ENCODE measurements at places on chromosomes 1 and 21. TPM values are rescaled to one million over a fixed set of nuclear protein-coding genes. Genes with fewer than 3 reads are reported as not detected.

Gene SLFNL1
- 0.15 TPM for total RNA-seq

DNA sequence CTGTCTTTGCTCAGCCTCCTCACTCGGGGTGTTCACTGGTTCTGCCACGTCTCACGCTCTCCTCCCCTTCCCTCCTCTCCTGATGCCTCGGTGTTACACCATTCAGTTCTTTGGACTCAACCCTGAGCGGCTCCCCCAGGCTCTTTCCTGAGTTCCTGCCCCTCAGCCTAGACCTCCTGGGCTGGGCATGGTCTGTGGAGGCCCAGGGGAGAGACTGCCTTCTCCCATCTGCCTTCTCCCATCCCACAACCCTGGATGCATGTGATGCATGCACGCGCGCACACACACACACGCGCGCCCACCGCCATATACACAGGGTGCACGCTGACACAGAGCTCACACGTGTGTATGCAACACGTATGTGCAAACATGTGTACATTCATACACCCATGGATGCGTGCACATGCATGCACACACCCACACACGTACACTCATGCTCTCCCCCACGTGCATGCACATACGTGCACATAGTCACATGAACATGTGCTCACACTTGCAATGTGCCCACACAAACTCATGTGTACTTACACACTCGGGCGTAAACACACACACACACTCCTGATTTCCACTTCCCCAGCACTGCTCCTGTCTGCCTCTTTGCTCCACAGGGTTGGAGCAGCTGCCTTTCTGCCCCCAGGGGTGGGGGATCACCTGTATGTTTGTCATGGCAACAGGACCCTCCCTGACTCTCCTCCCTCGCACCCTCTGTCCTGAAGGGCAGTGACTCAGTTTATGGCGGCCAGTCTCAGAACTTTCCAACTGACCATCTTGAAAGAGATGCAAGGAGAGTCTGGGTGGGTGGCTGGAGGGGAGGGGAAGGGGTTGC, 59.0 kb downstream of the HUNK start:
- no peaks in the 10 kb centered on the region for H3K36me3 ChIP-seq
- no peak overlapping the region for H3K27ac ChIP-seq
- H3K4me1 ChIP-seq, result no peaks in the 10 kb centered on the region

DNA sequence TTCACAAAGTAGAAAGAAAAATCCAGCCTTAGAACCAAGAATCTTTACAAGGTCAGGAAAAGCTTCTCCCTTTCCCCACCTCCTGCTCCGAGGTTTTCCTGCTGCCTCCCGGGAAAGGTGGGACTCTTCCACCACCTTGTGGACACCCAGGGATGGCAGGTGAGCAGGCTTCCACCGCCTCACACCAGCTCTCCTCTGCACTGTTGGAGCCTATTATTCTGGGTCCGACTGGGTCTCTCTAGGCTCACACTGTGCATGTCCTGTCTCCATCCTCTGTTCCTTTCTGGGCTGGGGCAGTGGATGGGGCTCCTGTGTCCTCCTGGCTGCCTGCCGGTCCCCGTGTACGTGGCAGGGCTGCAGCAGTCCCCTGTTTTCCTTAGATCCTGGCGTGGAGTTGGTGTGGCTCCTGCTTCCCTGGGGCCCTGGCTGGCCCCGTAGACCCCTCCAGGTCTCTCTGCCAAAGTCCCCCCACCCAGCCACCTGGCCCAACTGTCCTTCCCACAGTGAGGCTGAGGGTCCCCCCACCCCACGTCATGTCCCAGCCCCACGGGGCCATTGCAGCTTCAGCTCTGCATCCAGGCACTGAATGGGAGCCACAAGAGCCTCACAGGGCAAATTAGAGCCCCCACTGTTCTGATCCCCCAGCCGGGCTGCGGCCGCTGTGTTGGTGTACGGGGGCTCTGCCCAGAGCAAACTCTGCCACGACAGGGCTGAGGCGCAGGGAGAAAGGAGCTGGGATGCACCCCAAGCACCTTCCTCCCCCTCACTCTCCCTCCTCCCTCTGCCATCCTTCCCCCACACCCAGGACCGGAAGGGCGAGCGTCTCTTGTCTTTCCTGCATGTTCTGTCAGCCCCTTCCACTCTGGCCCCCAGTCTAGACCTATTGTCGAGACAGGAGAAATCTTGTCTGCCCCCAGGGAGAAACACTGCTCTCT, 3.3 kb upstream of the SLC45A1 start:
- DNase-seq, result peak; percentile 83
- H3K36me3 ChIP-seq, result no peaks in the 10 kb centered on the region
- H3K27me3 ChIP-seq, result no peaks in the 10 kb centered on the region
- H3K27ac ChIP-seq, result no peak overlapping the region
- H3K4me1 ChIP-seq, result peaks cover 7% of the 10 kb centered on the region

DNA sequence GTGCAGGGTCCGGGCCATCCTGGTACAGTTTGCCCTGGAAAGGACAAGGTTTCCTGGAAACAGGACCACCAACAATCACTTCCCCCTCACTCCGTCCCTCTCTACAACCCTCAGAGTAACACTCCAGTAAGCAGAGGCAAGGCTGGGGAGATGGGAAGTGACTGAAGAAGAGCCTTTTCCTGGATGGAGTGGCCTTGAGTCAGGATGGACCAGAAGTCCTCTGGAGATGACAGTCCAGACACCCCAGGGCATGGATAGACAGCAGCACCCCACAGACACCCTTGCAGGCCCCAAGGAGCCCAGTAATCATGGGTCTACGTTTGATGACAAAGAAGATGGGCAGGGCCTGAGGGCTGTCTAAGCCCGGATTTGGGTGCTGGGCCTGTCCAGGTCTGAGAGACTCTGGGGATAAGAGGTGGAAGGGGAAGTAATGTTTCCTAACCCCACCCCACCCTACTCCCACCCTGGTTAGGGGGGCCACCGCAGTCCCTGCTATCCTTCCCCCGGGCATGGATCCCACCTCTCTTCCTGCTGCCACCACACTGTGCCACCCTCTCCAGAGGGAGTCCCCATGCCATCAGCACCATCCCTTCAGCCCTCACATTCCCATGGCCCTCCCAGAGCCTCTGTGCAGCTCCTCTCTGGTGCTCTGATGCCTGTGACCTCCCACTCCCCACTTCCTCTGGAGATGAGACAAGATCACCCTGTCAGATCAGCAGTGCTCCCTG, 7.2 kb upstream of the S100A8 start:
- no peaks in the 10 kb centered on the region for H3K4me1 ChIP-seq
- no peaks in the 10 kb centered on the region for H3K27me3 ChIP-seq
- no peak for DNase-seq
- H3K27ac ChIP-seq, result no peak overlapping the region

Gene PSMB2
- 66.7 TPM for total RNA-seq

- no peaks in the 10 kb centered on the region for H3K36me3 ChIP-seq
- H3K27ac ChIP-seq, result no peak overlapping the region
- no peak overlapping the region for H3K4me3 ChIP-seq
Measured at GRCh38 chr1:228898582-228898992, 163.3 kb downstream of the RHOU start.

Measured in psoas muscle (tissue), 8 donors.